ENCODE measurements at places on chromosomes 1 and 21.
A peak's percentile ranks its signal among the peaks of the same experiment; 100 is the strongest.

GRCh38 chr1:183730107-183730724 is 74.7 kb upstream of the RGL1 start:
- DNase-seq, result no peak

- DNase-seq, result no peak
Measured at GRCh38 chr1:220999872-221000863, 120.9 kb downstream of the HLX start.

DNA sequence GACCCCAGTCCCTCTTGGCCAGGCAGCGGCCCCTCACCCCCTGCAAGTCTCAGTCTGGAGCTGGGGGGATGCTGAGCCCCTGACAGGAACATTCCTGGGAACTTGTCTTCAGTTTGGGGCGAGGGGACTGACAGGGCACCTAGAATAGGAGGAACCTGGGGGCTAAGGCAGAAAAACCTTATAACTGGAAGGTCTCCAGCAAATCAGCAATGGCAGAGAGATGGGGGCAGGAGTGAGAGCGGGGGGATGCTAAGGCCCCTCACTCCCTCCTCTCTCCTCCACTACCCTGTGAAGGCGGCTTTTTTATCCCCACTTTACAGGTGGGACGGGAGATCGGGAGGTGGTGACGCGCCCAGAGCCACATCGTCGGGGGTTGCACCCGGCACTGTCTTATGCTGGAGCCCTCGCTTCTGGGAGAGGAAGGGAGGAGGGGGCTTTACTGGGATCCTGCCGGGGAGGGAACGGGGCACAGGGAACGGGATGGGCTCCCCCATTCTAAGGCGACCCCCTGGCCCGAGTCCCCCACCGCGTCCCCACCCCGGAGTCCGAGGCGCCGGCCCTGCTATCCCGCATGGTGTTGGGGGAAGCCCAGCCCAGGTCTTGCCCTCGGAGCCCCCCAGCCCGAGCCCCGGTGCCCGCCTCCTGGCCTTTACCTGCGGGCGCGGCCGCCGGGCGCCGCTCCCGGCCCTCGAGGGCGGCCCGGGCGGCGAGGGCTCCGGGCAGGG is 456 bp downstream of the COL8A2 start:
- DNase-seq, result no peak

GRCh38 chr1:48673332-48674105 is 103.2 kb downstream of the BEND5 start:
- no peak for DNase-seq

DNA sequence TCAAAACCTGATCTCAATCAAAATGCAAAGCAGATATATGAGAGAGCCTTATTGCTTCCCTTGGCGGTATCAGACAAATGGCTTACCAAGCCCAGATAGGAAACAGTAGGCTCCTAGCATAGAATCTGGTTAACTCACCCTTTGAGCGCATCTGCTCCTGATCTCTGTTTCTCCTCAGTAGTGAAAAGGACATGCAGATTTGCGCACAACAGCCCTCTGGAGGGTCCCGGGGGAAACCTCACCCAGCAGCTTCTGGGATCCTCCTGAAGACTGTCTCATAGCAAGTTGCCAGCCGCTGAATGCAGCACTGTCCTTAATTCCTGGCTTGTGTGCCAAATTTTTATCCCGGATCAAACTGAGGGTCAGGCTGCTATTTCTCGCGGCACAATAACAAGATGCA is 192.2 kb downstream of the FASLG start:
- DNase-seq, result no peak

- peak; percentile 49 for DNase-seq
Measured at GRCh38 chr1:35883635-35884101, 659 bp downstream of the AGO1 start.

GRCh38 chr21:28380241-28380640 is 612.4 kb downstream of the LTN1 start:
- no peak for DNase-seq

GRCh38 chr21:18023711-18024110 is 204.6 kb upstream of the C21orf91 start:
- no peak for DNase-seq

- DNase-seq, result no peak
Measured at GRCh38 chr1:194104247-194104844, 917.9 kb upstream of the B3GALT2 start.

- no peak for DNase-seq
Measured at GRCh38 chr1:89295187-89295586, 22.5 kb upstream of the GBP5 start.

- no peak for DNase-seq
Measured at GRCh38 chr1:21655748-21656147, 13.4 kb downstream of the RAP1GAP start.

- DNase-seq, result no peak
Measured at GRCh38 chr1:244952280-244952933, 88.1 kb upstream of the HNRNPU start.

All from activated CD8-positive, alpha-beta memory T cell treated with anti-CD3 and anti-CD28 coated beads, Interleukin-2, amount 50 U/mL, for 4 hours (primary cell).